ENCODE measurements at places on chromosomes 3 and 15.

DNA sequence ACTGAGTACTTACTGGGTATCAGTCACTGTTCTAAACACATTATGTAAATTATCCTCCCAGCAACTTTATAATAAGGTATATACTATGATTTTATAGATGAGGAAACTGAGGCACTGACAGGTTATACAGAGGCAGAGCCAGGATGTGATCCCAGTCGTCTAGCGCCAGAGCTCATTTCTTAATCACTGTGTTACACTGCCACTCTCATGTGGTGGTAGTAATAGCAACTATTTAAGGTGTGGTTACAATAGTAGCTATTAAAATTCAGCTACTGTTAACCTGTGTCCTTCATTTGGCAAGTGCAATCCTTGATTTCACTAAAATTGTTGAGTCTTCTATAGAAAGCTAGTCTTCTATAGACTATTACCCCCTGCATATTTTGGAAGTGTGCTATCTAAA, 43.1 kb upstream of the TRPC1 start:
- DNase-seq: no peak

- DNase-seq: no peak
Observed at GRCh38 chr3:110900576-110900975, 171.0 kb upstream of the NECTIN3 start.

DNA sequence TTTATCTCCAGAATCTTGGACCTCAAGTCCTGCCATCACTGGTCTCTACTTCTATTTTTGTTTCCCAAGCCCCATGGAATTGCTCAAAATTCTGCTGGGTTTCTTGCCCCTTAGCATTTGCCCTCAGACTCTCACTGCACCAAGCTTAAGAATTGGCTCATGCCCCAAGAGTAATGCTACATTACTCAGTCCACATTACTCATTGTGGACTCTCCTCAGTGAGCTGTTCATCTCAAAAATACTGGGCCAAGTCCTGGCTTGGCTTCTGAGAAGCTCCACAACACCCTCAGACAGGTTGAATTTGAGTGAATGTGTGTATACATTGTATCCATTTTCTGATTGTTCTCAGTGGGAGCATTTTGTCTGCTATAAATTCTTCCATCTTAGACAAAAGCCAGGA, 364.4 kb upstream of the ARHGEF26 start:
- DNase-seq: no peak

GRCh38 chr15:47872208-47872607, 154.9 kb downstream of the SEMA6D start:
- DNase-seq: no peak

DNA sequence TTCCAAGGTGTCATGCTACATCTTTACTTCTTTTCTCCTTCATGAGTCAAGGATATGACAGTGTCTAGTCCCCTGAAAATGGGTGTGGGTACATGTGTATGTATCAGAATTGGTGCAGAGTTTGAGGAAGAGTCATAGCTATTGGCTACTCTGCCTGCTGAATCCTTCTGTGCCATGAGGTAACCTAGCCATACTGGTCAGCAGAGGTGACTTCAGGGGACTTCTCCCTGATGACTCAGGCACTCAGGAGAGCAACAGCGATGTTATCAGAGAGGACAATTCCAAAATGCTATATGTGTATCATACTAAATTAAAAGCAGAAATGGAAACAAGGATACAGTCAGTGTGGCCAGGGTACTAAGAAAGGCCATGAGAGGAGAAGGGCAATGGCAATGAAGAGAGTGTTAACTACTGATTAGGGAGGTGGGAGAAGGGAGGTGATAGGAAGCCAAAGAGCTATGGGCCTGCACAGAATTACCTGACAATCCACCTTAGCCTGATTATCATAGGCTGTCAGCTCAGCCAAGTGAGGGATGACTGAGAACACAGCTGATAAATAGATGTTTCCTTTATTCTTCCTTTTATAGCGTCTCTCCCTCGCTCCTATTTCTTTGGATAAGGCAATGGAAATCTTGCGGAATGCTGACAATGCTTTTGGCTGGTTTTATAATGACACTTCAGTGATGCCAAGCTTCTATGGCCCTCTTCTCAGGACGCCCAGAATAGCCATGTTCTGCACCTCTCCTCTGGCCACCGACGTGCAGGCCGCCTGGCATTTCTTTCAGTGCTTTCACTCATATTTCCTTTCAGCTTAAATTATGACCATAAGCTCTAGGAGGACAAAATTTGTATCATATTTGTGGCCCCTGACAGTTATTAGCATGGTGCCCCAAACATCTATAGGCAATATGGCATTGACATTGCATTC, 90.6 kb downstream of the FGF12 start:
- DNase-seq: no peak

Data from activated T-helper 1 cell treated with anti-CD3 and anti-CD28 coated beads, Interleukin-2, amount 50 U/mL, for 16 hours (primary cell).